ENCODE measurements at places on chromosomes 5 and 9.

GRCh38 chr9:125462861-125463291 is 201.2 kb downstream of the GAPVD1 start:
- no peak for DNase-seq

DNA sequence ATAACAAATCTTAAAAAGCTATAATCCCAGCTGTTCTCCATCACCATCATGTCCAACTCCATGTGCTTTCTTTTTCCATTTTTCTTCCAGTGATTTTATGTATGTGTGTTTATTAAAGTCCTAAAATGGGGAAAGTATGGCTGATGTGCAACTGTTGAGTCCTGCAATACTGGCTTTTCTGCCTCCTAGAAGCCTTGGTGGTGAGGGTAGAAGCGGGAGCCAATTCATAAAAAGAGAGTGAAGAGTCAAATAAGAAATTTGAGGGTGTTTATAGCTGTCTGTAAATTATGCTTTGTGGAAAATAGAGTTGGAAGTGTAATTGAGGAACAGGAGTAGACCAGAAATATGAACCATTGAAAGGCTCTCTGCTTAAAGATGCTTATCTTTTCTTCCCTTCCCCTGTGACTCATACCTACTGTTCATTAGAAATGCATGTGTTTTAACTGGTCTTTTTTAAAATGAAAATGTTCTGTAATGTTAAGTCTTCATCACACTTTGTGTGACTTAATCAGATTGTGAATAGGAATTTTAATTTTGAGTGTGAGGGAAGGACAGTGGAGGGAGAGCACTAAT is 80.1 kb downstream of the ZCCHC7 start:
- DNase-seq = no peak

- DNase-seq = no peak
These were observed 203.3 kb upstream of the CDH9 start for GRCh38 chr5:27241564-27242257.

GRCh38 chr5:168372356-168372946 is 81.0 kb downstream of the WWC1 start:
- DNase-seq = no peak

GRCh38 chr5:135593886-135594285 is 15.1 kb upstream of the CXCL14 start:
- no peak for DNase-seq

DNA sequence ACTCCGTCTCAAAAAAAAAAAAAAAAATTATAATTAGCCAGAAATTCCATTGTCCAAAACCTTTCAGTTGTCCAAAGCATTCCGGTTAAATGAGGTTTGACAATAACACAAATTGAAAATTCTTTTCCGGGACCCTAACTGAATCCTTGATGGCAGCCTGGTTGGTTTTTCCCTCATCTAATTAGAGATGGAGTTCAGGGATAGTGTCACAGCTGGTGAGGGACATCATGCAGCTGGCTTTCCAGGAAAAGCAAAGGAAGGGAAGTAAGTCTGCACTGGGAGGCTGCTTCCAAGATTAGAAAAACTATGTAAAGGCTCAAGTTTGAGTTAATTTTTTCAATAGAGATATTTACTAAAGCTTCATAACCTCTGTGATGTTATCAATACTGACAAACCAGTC is 195.4 kb downstream of the ADAMTS12 start:
- DNase-seq = no peak

DNA sequence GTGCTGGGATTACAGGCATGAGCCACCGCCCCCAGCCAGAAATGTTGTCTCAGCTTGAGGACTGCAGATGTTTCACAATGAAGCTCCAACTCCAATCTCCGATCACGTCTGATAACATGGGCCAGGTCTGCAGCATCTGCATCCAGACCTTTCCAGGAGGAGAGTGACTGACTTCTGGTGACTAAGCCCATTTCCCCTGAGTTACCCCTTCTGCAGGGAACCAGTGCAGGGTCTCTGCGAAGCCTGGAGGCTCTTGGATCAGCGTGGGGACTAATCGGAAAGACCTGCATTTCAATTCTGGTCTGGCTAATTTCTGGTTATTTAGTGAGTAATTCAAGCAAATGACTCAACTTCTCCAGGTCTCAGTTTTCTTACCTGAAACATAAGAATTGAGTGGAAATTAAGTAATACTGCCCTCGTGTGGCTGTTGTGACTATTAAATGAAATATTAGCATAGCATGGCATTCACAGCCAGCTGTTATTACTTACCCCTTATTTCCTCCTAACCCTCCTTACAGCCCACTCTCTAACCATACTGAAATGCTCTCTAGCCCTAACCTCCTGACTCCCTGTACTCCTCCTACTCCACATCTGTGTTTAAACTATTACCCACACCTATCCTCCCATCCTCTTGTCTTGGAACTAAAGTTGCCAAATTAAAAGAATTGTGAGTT is 2.2 kb upstream of the GNPDA1 start:
- no peak for DNase-seq

GRCh38 chr9:109708451-109708945 is 71.5 kb upstream of the PALM2AKAP2 start:
- DNase-seq = no peak

DNA sequence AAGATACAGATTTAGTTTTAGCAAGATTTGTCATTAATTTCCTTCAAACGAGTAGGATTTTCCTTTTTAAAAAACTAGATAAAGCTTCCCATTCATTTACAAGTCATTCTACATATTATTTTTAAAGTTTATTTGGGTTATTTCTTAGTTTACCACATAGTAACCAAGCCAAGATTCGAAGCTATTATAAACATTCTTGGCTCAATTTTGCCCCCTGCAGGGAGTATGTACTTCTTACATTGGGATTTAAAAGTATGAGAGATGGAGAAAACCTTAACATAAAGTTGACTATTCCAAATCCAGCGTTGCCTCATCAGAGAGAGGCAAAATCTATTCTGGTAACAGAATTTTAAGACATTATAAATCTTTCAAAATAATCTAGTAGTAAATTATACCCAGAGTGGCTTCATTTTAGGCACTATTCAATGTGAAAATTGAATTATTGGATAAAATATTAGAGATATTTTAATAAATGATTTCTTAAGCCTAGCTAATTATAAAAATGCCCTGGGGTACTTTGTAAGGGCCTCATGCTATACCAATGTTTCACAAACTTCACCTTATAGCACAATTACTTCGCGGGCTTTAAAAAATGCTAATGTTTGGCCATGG is 39.1 kb downstream of the FBN2 start:
- no peak for DNase-seq

DNA sequence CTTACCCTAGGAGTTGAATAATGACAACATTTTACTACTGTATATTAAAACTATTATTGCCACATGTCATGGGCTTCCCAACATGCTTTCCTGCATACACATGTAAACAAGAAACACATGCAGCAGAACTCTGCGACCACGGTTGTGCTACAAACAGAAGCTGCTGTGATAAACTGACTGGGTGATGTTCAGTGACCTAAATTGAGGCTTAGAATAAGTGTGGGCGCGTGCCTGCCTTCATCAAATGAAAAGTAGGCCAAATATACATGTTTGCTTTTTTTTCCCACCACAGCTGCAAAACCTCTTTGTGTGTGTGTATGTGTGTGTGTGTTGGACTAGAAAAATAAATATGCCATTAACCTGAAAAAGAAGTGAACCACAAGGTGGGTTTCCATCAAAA is 1202.1 kb downstream of the PTPRD start:
- no peak for DNase-seq

DNA sequence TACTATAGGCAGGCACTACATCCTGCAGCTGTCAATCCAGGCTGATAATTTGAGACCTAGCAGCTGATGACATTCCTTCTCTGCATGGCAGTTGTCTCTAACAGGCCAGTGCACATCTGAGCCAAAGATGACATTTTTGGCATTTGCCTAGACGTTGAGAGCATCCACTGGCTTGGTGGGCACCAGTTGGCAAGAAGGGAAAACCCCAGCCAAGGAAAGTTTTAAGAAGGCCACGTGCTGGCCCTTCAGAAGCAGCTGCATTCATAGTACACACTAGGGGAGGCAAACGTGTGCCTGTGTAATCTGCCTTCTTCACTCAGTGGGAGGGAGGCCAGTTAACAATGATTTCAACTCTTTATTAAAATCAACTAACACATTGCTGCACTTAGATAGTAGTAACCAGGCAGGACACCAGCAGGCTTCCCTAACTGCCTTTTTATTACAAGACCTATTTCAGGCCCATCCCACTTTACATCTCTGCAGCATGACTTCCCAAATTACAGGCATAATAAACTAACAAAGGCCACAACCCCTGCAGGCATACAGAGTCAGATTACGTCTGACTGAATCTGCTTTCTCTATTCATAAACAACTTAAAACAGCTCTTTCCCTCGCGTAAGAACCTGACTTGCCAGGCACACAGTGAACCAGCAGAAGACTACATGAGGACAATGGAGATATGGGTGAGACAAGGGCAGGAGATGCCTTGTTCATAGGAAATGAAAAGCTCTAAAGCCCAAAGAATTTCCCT is 576.3 kb downstream of the PDE4D start:
- DNase-seq = no peak

- no peak for DNase-seq
These were observed 20.2 kb downstream of the FUBP3 start for GRCh38 chr9:130599625-130600024.

- no peak for DNase-seq
These were observed 90.3 kb upstream of the FBXL17 start for GRCh38 chr5:108472237-108472636.

DNA sequence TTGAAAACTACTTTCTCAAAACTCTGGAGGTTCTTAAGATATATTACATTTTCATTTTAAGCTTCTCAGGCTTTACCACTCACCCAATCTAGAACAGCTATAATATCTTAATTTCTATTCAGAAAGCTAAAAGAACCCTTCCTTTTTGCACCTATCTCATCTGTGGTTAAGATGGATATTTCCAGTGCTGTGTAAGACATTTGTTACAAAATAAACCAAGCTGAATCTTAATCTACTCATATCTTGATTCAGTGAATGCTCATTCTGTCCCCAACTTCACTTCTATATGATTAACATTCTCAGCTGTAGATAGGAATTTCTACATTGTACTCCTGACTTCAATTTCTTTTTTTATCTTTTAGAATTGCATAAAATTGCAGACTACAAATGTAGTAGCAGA is 15.0 kb downstream of the ABHD17B start:
- no peak for DNase-seq

- no peak for DNase-seq
These were observed 84.3 kb upstream of the BRINP1 start for GRCh38 chr9:119453490-119453911.

DNA sequence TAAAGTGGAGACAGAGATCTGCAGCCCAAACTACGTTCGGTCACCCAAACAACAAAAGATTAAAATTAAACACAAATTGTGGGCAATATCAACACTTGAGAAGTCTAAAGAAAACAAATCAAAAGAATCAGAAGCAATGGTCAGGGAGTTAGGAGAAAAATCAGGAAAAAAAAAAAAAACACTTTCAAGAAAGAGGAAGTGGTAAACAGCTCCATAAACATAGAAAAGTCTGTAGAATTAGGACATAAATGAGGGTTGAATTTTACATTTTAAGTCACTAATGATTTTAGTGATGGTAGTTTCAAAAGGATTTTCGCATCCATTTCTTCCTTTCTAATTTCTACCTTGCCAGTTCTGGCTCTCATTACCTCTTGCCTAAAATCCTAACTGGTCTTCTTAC is 10.1 kb downstream of the RNF145 start:
- DNase-seq = no peak

All from activated T-helper 1 cell treated with Interleukin-2 at 50 U/mL for 16 hours (primary cell).